ENCODE measurements at places on chromosomes 6 and 20. TPM values are rescaled to one million over a fixed set of nuclear protein-coding genes. Genes with fewer than 3 reads are reported as not detected.

The LRRN4 gene
- 2.6 TPM for total RNA-seq

The ADTRP gene
- 0.54 TPM for total RNA-seq

DNA sequence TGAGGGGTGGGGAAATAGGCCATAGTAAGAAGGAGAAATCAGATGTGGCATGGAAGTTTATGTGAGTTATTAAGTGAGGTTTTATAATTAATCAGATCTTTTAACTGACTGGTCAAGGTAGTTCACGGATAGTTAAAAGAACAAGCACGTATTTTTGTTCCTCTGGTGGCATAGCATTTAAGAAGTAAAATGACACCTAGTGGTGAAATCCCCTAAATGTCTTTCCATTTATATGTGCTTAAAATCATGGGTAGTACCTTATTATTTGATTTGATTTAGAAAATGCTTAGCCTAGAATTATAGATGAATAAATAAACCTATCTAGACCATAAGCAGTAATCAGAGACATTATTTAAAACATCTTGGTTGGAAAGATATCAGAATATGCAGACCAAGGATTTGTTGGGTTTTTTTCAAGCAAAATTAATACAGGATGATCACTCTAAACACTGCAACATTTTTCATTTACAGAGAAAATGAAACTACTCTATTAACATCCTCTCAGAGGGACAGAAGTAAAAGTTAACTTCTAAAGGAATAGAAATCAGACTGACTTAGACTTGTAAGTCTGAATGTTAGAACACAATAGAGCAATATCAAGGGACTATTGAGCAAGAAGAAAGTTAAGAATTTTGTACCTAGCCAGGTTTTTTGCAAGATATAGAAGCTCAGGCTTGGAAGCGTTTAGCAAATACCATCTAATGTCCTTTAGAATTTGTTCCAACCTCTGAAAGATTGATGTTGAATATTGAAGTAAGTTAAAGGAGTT, 81.1 kb downstream of the STXBP5 start:
- DNase-seq, result no peak

The CST11 gene
- total RNA-seq, result not detected

GRCh38 chr6:32050562-32050961, 12.3 kb downstream of the CYP21A2 start:
- no peak for DNase-seq

GRCh38 chr20:48791014-48791413, 36.8 kb downstream of the PREX1 start:
- no peak for DNase-seq

GRCh38 chr6:27452496-27452897, 20.4 kb downstream of the ZNF184 start:
- no peak for DNase-seq

GRCh38 chr6:164097551-164098398, 683.3 kb downstream of the QKI start:
- no peak for DNase-seq

The DEFB110 gene
- not detected for total RNA-seq

DNA sequence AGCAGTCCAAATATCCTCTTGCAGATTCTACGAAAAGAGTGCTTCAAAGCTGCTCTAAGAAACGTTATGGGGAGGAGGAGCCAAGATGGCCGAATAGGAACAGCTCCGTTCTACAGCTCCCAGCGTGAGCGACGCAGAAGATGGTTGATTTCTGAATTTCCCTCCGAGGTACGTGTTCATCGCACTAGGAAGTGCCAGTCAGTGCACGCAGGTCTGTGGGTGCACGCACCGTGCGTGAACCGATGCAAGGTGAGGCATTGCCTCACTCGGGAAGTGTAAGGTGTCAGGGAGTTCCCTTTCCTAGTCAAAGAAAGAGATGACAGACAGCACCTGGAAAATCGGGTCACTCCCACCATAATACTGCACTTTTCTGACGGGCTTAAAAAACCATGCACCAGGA, 272.1 kb upstream of the DEFB115 start:
- no peak for DNase-seq

DNA sequence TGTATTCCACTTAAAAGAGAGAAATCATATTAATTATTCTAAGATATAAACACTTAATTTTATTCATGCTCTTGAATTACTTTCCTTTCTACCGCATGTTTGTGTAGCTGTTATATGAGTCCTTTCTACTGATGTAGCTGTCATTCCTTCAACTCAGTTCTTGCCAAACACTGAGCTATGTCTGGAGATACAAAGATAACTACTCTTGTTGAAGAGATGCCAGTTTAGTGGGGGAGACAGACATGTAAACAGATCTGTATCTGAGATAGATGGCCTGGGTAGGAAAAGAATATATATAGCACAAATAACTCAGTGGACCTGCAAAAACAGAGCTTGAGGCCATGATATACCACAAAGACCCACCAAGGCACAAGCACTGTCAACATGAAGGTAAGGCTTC, 157.3 kb downstream of the BTBD9 start:
- DNase-seq, result no peak

The PEX3 gene
- total RNA-seq, result 13.6 TPM

- DNase-seq, result no peak
Observed at GRCh38 chr6:16019462-16019861, 109.4 kb upstream of the MYLIP start.

DNA sequence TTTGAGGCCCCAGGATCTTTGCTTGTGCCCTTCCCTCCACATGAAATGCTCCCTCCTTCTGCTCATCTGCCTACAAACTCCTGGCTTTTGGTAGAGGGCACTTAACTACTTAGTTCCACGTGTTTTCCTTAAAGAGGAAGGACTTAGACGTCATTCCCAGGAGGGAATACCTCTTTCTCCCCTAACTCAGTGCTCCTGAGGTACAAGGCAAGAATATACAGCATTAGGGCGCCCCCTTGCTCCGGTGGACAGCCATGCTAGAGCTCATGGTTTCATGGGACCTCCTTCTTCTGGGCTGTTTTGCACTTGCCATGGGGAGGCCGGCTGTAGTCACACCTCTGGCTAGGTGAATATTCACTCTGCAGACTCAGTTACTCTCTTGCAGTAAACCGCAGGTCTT, 93.8 kb upstream of the LY86 start:
- DNase-seq, result peak; percentile 18

The DSP gene
- 46.4 TPM for total RNA-seq

The CST1 gene
- 1.2 TPM for total RNA-seq

- no peak for DNase-seq
Observed at GRCh38 chr6:90719321-90720195, 132.7 kb upstream of the MAP3K7 start.

The C6orf15 gene
- total RNA-seq, result not detected

DNA sequence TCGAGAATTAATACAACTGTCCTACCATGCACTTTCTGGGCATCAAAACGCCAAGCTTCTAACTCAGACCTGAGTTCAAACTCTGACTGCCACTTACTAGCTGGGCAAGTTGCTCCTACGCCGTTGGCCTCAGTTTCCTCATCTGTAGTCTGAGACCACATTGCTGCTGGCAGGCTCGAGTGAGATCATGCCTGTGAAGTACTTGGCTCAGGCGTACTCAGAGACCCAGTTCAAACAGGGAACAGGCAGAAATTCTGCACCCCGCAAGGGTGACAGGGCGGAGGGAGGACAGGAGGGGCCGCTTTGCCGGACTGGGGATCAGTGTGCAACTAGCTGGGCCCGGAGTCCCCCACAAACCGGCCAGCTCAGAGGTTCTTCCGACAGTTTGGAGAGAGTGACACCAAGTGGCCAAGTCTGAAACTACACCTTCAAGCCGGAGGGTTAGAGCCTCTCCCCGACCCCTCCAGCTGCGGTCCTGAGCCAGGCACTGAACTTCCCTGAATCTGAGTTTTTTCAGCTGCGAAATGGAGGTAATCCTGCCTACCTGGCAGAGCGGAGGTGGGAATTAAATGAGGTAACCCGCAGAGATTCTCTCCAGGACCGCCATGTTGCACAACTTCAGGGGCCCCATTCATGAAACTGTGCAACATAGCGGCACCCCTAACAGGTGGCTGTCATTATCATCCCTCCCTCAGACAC, 46.0 kb upstream of the PTPN1 start:
- DNase-seq, result peak; percentile 69

GRCh38 chr20:53176134-53176533, 204.0 kb downstream of the TSHZ2 start:
- no peak for DNase-seq

The NKAPL gene
- not detected for total RNA-seq

The MDFI gene
- 23.9 TPM for total RNA-seq
